A172 (cell line): ENCODE measurements at places on chromosomes 7 and 10.
A peak's percentile ranks its signal among the peaks of the same experiment; 100 is the strongest.

GRCh38 chr7:66123175-66123528 lies 8.5 kb downstream of the CRCP start:
- no peak for DNase-seq

DNA sequence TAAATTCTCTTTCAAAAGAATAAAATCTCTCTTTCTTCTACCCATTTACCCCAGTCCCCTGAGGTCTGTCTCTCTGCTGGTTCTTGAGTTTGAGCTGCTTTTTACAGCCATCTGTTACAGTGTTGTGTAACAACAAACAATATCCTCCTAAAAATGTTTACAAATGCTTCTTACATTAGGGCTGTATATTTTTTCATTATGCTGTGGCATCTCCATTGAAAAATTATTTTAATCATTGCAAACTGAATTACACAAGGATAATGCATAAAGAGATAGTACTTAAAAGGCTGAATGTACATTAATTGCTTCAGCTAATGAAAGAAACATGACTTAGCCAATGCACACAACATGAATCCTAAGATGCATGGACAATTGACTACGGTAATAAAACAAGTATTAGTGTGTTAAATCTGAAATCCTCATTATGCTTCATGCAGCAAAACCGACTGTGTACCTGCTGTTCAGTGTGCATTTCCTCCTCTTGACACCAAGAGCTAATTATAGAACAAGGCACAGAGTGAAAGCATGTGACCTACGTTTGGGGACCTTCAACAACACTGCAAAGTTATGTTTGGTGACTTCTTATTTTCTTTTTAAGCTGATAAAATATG lies 181.7 kb upstream of the RHOBTB1 start:
- DNase-seq = no peak

- DNase-seq = no peak
Measured at GRCh38 chr7:111654343-111654742, 92.1 kb upstream of the IMMP2L start.

DNA sequence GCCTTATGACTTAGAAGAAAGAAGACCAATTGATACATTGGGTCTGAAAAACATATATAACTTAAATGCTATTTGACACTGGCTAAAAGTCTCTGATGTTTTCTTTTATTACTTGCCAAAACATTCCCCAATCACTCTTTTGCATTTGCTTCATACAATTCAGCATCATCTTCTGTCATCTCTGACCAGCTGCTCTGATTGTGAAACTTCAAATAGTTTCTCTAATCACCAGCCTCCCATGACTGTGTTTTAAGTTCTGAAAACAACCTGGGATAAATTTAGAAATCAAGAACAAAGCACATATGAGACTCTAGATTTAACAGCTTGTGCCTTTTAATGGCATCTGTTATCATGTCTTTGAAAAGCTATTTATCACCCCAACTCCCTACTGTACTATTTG lies 208.4 kb upstream of the KCND2 start:
- DNase-seq = no peak

DNA sequence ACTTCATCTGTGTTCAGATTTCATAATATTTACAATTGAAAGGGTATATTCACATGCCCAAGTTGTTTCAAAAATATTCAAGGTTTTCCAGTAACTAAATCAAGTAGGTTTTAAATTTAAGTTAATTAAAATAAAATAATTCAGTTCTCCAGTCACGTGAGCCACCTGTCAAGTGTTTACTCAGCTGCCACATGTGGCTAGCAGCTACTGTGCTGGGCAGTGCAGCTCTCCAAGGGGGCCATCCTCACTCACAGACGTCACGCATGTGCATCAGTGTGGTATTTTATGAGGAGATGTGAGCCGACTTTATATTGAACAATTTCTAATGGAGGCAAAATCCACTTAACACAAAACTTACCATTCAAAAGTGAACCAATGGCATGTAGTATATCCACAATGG lies 69.7 kb upstream of the CAMK2B start:
- no peak for DNase-seq

- peak; percentile 57 for DNase-seq
Measured at GRCh38 chr10:72063703-72064391, 24.5 kb downstream of the SPOCK2 start.

DNA sequence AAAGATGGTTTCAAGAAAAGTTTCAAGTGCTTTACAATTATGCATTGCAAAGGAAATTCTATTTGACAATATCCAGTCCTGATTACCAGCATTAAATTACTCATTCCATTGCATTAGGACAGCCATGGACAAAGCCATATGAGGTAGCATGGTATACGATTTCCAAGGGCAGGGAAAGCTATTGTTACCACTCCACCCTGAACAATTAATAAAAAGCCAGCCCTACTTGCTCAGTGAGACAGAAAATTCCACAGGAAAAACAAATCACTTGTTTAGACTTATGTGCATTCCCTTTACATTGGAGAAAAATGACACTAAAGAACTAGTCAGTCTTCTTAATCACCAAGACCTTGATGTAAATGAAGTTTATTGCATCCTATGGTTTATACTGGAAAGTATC lies 5.6 kb downstream of the CD36 start:
- DNase-seq = no peak

DNA sequence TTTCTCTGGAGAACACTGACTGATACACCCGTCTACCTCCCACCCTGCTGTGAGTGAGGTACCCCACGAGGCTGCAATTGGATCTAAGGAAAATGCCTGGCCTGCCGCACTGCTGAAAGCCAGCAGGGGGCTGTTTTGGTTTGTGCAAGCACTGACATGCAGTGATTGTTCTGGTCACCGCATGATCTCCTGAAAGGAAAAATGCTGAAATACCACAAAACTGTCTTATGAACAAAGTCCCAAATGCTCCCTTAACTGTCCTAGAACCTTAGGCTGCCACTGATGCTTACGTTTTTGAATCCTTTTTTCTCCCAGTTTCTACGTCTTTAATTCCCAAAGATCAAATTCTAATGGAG lies 132.7 kb downstream of the JCAD start:
- DNase-seq = no peak

DNA sequence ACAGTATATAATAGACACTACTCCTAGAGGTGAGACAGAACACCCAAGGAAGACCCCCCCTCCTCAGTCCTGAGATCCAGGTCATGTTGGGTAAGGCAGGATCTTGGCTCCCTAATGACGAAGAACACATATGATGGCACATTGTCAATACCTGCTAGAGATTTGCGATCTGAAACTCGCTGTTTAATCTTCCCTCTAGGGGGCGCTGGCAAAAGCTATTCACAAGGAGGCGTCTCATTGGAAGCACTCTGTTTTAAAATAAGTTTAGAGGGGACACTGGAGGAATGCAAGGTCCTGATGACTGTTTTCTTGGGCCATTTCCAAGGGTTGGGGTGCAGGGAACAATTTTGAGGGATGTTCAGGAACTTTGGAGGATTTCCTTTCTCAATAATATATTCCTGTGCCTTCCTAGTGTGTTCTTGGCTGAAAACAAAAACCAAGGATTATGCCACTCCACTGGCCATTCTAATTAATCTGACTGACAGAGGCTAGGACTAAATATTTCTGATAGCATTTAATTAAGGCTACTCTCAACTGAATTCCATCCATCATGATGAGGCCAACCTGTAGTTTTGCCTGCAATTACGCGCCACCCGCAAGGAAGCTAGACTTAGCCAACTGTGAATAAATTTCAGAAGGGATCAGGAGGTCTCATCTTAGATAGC lies 1013.8 kb upstream of the MBL2 start:
- no peak for DNase-seq

GRCh38 chr10:10993785-10994184 lies 23.9 kb upstream of the CELF2 start:
- DNase-seq = no peak

DNA sequence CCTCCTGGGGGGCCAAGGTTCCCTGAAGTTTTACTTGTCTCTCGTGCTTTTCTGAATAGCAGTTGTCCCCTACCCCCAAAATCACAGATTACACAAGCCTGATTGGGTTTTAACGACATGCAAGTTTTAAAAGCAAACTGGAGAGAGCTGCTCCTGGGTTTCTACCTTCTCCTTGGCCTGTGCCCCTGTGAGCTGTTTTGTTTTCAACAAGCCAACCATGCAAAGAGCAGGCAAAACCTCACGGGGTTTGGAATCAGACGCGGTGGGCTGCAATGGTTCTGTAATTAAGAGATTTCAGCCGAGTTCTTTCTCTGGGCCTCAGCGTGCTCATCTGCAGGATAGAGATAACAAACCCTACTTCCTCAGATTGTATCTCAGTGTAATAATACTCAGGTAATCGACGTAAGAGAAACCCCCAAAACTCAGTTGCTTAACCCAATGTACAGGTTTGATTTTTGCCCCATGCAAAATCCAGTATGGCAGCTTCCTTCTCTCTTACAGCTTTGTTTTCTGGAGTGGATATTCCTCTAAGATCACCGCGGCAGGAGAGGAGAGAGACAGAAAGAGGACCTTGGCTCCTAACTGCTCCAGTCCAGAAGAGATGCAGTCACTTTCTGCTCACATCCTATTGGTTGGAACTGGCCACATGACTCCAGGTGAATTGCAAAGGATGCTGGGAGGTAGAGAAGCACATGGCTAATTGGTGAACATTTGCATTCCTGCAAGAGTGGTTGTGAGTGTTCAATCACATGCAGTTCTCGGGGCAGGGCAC lies 42.0 kb downstream of the MYL10 start:
- no peak for DNase-seq

DNA sequence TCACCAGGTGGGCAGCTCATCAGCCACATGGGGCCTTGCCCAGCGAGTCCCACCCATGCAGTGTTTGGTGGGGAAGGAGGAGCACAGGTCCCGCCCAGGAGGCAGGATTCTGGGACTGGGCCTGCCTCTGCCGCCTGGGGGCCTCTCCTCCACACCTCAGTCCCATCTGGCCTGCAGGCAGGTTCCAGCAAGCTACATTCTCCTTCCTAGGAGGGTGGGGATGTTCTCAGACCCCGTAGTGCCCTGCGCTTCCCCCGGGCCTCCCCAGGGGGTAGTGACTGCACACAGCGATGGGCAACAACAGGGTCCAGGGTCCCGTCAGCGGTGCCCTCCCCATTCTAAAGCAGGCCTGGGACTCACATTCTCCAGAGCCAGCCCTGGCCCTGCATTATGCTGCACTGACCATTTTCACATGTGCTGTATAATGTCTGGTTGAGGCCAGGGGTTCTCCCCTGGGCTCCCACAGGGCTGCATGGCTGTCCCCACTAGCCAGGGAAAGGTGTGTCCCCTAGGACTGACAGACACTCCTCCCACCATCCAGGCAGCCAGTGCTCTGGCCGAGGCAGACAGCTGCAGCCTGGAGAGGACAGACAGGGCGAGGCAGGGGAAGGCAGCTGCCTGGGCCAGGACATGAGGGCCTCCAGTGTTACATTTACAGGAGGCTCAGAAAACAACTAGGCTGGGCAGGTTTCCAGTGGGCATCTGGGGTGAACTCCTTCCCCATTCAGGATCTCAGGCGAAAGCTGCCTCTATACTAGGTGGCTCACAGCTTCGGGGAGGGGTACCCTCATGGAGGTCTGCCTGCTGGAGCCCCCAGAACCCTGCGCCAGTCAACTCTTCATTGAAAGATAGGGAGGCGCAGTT lies 9.3 kb downstream of the RASGEF1A start:
- DNase-seq = no peak

DNA sequence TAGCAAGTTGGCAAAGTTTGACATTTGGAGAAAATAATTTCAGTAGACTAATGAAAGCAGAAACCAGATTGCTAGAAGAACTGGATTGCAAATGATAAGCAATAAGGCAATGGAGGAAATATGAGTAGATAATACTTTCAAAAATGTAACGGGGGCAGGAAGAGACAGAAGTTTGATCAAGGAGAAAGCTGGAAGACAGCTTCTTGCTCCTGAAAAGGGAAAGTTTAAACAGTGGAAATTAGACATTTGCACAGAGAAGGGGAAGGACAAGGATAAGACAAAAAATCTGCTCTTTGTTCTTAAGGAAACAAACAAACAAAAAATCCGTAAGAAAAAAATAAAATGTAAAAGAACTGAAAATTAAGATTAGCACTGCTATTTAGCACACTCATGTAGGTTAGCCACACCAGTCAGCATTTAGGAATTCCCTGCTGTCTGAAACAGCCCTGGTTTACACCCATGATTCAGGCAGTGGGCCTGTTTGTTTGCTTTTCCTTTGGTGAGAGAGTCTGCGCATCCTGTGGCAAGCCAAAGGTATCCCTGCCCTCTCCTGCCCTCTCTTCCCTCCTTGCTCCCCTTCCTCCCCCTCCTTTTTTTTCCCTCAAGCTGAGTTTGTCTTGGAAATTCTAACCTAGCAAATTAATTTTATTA lies 104.3 kb upstream of the CAV2 start:
- peak; percentile 90 for DNase-seq

- DNase-seq = peak; percentile 35
Measured at GRCh38 chr7:130821864-130822263, 87.9 kb upstream of the KLF14 start.

DNA sequence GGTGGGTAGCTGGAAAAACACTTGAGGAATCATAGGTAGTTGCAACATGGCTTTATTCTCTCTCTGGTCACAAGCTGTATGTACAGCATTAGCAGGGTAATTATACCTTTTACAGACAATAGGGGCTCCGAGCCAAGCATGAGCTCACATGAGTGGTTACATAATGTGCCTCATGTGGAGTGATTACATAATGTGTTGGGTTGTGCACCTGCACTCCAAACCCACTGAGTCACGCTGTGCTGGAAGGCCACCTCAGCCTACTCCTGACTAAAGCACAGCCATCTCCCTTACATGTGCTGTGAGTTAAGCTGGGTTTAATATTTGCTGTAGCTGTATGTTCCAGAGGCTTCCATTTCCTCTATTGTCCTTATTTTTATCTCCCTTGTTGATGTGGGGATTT lies 348.7 kb upstream of the SEMA3C start:
- peak; percentile 46 for DNase-seq

GRCh38 chr10:94617389-94617944 lies 66.1 kb upstream of the CYP2C18 start:
- no peak for DNase-seq

- no peak for DNase-seq
Measured at GRCh38 chr7:117837841-117838240, 35.4 kb downstream of the CTTNBP2 start.

- peak; percentile 76 for DNase-seq
Measured at GRCh38 chr7:106485031-106485551, 175.9 kb downstream of the CCDC71L start.

- no peak for DNase-seq
Measured at GRCh38 chr10:46079831-46080585, 33.9 kb upstream of the MSMB start.

DNA sequence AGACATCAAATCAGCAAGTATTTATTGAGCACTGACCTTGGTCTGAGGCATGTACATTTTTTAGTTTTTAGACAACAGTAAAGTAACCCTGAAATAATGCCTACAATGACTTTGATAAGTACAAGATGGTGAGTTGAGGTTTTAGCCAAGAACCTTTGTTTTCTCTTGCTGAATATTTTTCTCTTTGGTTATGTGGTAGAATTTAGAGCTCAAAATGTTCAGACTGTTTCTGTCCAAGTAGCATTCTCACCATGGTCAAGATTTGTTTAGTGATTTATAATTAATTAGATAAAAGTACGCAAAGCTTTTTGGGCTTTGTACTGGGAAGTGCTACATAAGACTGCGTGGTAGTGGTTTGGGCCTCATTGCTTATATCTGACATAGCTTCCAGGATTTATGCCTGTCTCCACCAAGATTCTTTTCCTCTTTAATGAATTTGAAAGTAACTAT lies 102.4 kb downstream of the KAT6B start:
- peak; percentile 10 for DNase-seq

GRCh38 chr7:103569621-103570305 lies 123.8 kb upstream of the SLC26A5 start:
- no peak for DNase-seq
